CD4-positive, alpha-beta T cell treated with Interleukin-6 for 4 hours (primary cell): ENCODE measurements at places on chromosomes 7 and 10.

GRCh38 chr7:2605608-2606538 is 25.9 kb upstream of the TTYH3 start:
- DNase-seq = no peak

GRCh38 chr7:41093141-41093540 is 609.7 kb downstream of the INHBA start:
- DNase-seq = no peak

DNA sequence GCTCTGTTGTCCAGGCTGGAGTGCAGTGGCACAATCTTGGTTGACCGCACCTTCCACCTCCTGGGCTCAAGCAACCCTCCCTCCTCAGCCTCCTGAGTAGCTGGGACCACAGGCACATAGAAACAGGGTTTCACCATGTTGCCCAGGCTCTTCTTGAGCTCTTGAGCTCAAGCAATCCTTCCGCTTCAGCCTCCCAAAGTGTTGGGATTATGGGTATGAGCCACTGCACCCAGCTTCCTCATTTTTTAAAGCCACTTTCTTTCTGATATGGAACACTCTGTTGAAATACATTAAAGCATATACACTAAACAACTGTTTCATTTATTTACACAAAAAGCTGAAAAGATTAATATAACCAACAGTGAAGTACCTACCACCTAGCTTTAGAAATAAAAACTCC is 117.2 kb downstream of the CLEC2L start:
- no peak for DNase-seq

GRCh38 chr10:97981816-97982215 is 48.6 kb downstream of the CRTAC1 start:
- no peak for DNase-seq

GRCh38 chr10:51384971-51385370 is 310.7 kb downstream of the PRKG1 start:
- DNase-seq = no peak

DNA sequence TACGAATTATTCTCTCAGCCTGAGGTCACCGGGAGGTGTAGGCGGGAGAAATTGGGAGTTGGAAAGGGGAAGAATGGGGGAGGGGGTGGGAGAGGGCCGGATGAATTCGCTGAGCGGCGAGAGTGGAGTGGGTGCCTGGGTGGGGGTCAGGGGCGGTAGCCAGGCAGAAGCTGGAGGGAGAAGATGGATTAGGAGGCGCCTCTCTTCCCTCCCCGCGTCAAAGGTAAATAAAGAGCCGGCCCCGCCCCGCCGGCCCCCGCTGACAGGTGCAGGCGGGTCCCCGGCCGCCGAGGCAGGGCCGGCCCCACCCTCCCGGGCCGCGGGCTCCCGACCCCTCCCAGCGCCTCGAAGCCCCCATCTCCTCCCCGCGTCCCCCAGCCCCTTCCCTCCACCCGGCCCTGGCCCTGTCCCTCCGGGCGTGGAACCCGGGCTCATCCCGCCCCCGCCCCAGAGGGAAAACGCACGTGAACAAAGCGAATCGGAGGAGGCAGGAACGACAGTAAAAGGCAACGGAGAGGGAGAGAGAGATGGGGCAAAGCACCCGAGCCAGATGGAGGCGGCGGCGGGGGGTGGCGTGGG is 872 bp downstream of the FAM131B start:
- DNase-seq = peak; percentile 13

DNA sequence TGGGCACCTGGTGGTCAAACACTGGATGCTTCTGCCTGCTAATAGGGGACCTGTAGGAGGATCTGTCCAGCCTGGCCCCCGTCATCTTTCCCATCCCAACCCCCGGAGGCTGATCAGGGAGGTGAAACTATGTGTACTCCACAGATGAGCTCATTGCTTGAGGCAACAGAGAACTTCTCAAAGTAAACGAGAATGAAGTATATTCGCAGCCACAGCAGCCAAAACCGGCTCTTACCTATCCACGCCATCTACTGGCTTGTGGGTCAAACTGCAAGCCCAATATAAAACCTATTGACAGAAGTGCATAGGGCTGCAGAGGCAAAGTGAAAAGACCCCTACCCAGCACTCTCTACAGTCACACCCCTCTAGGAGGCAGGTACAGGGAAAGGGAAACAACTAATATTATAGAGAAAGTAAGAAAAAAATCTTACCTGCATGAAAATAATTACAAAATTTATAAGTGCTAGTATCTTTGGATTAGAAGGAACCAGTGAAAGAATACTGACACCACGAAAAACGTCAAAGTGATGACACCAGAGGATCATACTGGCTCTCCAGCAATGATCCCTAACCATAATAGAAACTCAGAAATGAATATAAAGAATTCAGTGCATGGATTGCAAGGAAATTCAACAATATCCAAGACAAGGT is 973.5 kb downstream of the ANKRD7 start:
- no peak for DNase-seq

DNA sequence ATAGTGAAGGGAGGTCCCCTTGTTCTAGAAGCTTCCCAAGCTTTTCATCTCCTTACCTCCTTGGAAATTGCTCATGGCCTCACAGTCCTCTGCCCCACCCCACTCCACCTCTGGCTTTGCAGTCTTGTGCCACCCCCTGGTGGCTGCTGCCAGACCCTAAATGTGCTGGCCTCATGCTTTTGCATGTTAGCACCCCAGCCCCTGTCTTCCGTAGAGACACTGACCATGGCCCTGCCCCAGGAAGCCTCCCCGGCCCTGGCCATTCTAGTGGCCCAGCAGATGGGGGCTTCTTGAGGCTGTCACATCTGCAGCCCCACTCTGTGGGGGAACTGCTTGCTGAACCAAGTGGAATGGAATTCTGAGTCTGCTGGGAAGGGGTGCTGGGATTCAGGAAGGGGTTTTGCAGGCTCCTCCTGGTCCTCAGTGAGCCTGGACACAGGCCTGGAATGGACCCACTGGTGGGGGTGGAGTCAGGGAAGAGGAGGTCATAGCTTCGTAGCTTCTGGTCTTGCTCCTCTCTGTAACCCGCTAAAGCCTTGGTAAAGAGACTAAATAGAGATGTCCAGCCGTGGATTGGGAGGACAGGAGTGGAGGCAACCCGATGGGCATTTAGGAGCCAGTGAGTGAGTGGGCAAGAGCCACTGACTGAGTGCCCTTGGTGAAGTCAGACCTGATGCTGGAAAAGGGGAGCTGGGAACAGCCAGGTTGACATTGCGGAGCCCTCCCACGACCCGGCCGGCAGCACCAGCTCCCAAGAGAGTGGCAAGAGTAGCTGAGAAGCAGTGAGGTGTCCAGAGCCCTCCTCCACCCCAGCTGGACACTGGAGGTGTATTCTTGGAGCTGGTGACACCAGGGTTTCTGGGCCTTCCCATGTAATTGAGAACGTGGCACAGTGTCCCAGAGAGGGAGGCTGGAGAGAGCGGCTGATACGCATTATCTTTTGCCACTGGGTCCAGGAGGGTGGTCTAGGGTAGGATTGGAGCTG is 20.9 kb downstream of the RAMP3 start:
- no peak for DNase-seq

DNA sequence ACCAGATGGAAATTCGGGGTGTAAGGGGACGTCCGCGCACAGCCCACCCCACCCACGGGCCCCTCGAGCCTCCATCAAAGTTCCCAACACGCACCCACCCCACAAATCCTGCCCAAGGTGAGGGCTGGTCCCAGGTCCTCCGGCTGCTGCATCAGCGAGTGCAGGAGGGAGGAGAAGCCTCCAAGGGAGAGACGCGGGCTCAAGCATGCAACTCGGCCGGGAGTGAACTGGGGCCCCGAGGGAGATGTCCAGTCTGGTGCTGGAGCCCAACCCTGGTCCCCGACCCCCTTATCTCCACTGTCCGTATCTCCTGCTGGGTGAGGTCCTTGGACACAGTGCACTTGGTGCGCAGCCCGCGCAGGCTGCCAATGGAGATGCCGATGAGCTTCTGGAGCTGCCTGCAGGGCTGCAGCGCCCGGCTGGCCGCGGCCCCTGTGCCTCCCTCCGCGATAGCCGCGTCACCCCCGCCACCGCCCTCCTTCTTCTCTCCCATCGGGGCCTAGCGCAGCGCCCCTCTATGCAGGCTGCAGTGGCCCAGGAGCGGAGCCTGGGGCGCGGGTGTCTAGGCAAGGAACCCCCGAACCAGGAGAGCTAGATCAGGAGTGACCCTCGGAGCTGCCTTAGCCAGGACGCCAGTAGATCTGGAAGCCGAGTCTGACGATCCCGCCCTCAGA is 489.2 kb downstream of the ZNF33B start:
- no peak for DNase-seq

DNA sequence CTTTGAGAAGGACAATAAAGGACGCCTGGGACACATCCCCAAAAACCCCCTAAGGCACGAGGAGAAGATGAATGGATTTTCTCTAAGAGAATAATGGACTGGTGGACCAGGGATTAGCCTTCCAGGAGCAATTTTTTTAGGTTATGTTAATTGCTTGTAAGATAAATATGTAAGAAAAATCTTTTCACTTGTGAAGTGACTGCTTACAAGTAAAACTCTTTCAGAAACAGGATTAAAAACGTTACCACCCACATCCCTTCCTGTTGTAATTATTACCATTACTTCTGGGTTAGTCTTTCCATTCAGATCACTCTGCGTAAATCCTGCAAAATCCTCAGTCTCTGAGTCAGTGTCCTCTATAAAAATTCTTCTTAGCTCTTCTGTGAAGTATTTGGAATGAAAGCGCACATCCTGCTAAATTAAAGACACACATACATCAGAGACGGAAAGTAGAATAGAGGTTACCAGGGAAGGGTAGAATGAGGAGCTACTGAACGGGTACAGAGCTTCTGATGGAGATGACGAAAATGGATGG is 34.3 kb downstream of the CDCA7L start:
- DNase-seq = no peak

DNA sequence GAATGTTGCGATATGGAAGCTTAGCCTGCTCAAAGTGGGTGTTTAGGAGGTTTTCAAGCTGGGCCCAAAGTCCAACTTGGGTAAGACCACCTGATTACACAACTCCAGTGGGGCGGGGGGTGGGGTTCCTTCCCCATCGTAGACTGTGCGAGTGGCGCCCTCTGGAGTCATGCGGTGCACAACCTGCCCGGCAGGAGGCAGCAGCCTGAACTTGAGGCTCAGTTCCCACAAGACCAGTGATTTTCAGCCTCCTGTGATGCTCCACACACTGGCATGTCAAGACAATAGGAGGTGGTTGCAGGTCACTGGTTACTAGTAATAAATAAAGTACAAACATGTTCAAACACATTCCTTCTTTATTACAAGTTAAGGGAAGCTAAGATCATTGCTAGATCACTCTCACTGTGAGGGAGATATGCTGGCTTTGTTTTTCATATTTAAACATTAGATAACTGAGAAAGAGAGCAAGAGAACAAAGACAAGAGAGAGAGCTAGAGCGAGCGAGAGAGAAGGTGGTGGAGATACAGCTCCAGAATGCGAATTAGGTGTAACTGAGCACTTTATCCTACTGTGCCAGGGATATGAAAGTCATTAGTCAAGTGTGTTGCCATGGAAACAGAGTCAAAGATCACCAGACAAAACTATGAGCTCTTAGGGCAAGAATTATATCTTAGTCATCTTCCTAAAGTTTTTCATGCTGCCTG is 97.4 kb upstream of the BMPER start:
- no peak for DNase-seq

GRCh38 chr7:23696916-23697441 is 13.0 kb upstream of the STK31 start:
- peak; percentile 72 for DNase-seq

DNA sequence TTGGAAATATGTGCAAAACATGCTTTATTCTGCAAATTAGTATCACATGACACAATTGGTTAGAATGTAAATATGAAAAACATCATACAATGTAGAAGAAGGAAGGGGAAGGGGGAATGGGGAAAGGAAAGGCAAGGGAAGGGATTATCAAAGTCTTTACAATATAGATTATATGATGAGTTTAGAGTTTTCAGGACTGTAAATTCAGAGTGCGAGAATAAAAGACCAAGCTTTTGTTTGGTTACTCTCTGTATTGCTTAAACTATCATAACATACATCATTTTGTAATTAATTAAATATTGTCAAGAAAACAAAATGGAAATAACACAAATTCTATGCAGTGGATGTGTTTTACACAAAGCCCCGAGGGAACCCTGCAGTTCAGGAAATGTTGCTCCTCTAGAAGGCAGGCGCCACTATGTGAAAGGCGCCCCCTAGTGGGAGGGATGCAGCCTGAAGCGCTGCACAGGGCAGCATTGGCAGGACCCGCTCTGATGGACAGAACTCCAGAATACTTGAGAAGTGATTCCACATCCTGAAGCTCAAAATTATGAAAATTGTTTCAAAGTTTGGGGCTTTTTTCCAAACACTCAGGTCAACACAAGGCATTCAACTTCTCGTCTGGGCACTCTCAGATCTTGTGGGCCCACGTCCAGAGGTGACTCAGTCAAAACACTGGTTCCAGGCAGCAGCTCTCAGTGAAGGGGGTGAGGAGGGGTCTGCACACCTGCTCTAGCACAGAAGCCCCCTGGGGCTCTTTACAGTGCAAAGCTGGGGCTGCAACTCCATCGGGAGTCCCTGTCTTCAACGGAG is 31.6 kb upstream of the TMEM254 start:
- peak; percentile 79 for DNase-seq

GRCh38 chr7:83053965-83054364 is 108.7 kb downstream of the PCLO start:
- DNase-seq = no peak

DNA sequence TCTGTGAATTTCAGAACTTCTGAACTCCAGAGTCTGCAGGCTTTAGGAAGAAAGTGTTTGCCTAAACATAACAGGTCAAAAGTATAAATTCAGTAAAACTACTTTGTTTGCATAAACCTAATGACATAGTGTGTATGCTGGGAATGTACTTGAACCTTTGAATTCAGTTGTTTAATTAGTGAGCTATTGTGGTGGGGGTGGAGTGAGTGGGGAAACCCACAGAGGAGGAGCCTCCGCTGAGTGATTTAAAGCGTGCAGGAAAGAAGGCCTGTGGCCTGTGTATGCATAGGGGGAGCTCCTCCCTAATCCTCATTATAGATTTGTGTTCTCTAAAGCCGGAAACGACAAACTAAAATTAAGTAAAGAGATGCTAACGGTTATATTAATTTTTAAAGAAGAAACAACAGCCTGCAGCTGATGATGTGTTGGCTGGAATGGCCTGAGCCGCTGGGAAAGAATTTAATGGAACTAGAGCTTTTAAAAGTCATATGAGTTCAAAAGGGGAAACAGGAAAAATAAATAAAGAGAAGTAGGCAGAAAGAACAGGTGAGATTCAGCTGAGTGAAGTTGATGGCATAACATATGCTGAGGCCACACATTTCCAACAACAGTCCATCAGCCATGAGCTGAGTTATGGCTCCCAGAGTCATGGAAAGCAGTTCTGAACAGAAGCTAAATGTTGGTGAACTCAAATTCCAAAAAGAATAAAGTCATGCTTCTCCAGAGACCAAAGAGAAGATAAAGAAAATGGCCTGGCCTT is 595.0 kb downstream of the GRM8 start:
- DNase-seq = no peak

DNA sequence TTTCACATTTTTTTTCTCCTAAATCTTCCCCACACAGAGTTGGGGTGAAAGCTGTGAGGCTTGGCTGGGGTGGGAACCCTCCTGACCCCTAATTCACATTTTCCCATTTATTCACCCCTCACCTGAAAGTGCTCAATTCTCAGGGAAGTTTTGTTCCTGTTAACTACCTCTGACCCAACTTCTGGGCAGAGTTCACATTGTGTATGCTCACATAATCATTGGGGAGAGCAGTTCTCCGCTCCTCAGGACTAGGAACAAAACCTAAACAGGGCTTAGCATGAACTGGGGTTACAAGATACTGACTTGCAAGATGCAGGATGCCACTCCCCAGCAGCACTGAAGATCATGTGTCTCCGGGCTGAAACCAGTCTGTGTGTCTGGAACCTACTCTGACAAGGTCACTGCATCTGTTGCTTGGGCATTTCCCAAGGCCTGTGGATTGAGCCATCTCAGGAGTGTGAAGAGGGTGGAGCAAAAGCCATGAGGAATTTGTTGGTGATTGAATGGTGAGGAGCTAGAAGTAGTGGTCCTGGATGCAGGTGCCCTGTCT is 258.1 kb upstream of the IGFBP3 start:
- DNase-seq = no peak
